M059J (cell line): ENCODE measurements at places on chromosomes 4 and X. TPM values are rescaled to one million over a fixed set of nuclear protein-coding genes. Genes with fewer than 3 reads are reported as not detected.
A peak's percentile ranks its signal among the peaks of the same experiment; 100 is the strongest.

CXCL5 gene
- 0.62 and 0.74 TPM in 2 replicates for total RNA-seq

ZMYM3 gene
- total RNA-seq, result 34.0 and 64.0 TPM in 2 replicates

ARHGAP24 gene
- 7.9 and 14.2 TPM in 2 replicates for total RNA-seq

RRAGB gene
- total RNA-seq, result 12.5 and 23.4 TPM in 2 replicates

SUPT20HL1 gene
- total RNA-seq, result not detected in 2 replicates

DNA sequence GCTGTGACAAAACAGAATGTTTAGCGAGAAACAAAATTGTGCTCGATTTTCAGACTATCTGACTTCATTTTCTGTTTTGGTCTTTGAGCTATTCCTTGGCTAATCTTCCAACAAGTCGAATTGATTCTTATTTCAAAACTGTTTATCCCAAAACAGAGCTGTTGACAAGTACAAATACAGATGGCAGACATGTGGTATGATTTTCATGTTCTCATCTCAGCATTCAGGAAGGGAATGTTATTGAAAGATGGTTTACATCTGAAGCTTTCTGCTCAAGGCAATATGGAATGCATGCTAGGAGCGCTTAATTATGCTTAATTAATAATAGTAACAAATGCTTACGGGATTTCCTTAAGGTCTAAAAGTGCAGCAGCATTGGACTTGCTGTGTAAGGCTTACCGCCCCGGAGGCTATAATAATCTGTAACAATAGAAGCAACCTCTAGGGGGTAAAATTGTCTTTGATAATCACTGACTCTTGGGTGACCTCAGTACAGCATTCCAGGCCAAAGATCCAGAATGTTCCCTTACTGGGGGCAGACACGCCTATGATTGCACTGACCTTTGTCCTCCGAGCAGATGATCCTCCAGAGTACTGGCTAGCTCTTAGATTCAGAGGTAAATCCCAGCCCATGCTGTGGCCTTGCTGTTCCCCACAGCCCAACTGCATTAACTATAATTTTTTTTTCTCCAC lies 16.4 kb downstream of the LSM6 start:
- peak; percentile 15 for DNase-seq

- no peak for DNase-seq
Observed at GRCh38 chrX:81308086-81308829, 106.4 kb downstream of the SH3BGRL start.

- DNase-seq, result peak; percentile 39
Observed at GRCh38 chr4:33649015-33649414, 2595.3 kb downstream of the ARAP2 start.

DNA sequence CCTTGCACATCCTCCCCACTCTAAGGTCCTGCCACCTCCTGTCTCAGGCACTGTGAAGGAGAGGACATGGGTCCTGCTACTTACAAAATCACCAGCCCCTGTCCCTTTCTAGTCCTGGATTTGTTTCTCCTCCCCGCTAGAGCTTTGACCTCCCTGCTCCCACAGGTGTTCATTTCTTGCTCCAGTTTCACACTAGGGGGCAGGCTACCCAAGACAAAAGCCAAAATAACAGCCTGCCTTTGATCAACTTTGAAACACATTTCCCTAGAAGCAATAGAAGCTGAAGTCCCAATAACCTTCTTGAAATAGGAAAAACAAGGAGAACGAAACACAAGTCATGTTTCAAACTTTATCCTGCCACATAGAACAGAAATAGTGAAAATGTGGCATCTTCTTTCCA lies 164.4 kb downstream of the QDPR start:
- peak; percentile 50 for DNase-seq

- no peak for DNase-seq
Observed at GRCh38 chrX:37679888-37680287, 5.7 kb upstream of the XK start.

DNA sequence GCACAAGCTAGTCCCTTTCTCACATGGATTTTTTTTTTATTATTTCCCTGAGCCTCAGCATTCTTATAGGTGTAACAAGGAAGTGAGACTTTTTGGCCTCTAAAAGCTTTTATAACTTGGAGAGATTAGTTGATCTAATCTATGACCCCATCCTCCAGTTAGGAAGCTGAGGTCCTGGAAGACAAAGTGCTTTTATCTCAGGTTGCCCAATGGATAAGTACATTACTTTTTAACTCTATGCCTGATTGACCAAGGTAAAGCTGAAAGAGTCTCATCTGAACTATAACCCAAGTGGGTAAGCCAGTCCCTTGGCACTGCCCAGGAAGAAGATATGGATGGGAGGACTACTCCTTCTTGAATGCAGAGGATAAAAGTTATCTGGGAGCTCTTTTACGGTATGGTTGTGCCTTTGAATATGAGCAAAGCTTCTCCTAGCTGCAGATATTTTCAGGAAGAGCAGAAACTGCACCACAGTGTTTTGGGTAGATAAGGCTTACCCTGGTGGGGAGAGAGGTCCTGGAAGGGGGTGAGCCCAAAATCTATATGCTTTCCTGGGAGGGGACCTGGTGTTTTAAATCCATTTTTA lies 40.2 kb downstream of the VSIG4 start:
- DNase-seq, result no peak

GRCh38 chrX:49748211-49748956 lies 52.6 kb upstream of the PAGE1 start:
- DNase-seq, result no peak
